ENCODE measurements at places on chromosomes 2 and 18.

GRCh38 chr2:64402876-64403275 lies 51.1 kb upstream of the LGALSL start:
- DNase-seq = no peak

GRCh38 chr2:17961789-17962188 lies 83.3 kb downstream of the KCNS3 start:
- DNase-seq = no peak

DNA sequence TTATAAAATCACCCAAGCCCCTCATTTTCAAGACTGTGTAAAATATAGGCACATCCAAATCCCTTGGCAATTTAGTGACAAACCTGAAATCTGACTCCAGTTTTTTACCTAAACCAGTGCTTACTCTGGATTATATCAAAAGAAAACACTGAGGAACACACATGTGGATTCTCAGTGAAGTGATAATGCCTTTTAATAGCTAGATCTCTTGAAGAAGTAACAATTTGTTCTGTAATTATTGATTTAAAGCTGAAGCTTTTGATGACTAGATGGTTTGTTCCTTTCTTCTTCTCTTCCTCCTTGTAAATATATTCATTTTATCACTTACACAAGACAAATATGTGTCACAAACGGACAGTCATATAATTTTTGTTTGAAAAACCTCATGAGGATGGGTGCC lies 894.6 kb downstream of the DCC start:
- no peak for DNase-seq

- DNase-seq = no peak
These were observed 23.9 kb downstream of the NOL10 start for GRCh38 chr2:10665833-10666232.

GRCh38 chr2:102606353-102606752 lies 13.0 kb upstream of the SLC9A2 start:
- no peak for DNase-seq

- DNase-seq = no peak
These were observed 25.5 kb upstream of the PPP1CB start for GRCh38 chr2:28726177-28726576.

GRCh38 chr2:170044751-170045478 lies 133.0 kb upstream of the MYO3B start:
- DNase-seq = no peak

DNA sequence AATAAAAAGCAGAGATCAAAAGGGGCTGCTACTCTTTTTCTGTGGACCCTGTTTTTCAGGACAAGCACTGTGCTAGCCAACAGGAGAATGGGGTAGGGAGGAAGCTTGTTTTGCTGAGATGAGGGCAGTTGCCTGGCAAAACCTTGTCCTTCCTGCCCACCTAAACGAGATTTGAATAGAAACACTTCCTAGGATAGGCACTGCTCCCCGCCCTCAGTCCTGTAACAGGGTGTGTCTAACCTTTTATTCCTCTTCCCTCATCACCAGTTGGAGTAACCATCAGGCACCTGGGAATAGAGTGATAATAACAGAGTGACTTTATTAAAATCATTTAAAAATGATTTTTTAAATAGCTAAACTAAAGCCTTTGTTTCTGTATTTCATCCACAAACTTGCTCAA lies 368.8 kb downstream of the LNPK start:
- no peak for DNase-seq

GRCh38 chr2:61645911-61646310 lies 107.8 kb upstream of the XPO1 start:
- DNase-seq = no peak

- no peak for DNase-seq
These were observed 94.8 kb upstream of the CXCR4 start for GRCh38 chr2:136212426-136213378.

DNA sequence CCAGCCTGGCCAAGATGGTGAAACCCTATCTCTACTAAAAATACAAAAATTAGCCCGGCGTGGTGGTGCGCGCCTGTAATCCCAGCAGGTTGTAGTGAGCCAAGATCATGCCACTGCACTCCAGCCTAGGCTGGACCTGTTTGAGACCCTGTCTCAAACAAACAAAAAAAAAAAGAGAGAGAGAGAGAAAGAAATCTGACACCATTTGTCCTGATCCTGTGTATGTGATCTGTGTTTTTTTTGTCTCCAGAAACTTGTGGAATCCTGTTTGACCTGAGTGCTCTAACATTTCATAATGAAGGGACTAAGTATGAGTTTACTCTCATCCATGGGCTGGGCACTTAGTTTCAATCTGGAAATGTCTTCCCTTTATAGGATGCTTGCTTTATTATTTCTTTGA lies 6.4 kb upstream of the ITPRIPL1 start:
- DNase-seq = no peak

DNA sequence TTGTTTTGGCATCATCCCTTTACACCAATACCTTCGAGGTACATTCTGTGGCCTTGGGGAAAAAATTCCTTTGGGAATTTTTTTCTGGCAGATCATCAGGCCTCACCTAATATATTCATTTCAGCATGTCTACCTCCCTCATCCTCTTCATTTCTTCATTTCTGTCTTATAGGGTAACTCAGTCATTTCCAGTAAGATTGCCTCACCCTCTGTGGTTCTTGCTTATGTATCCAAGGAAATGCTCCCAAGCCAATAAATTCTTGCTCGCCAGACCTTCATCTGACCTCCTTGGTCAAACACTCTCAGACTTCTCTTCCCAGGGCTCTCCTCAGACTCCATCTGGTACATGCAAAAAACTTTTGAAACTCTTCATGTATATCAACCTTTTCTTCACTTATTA lies 265.6 kb downstream of the TMX3 start:
- no peak for DNase-seq

- DNase-seq = no peak
These were observed 52.7 kb upstream of the LDLRAD4 start for GRCh38 chr18:13165636-13166423.

GRCh38 chr2:240917684-240918257 lies 11.6 kb downstream of the CROCC2 start:
- no peak for DNase-seq

GRCh38 chr2:196247114-196247975 lies 76.0 kb upstream of the STK17B start:
- DNase-seq = no peak

DNA sequence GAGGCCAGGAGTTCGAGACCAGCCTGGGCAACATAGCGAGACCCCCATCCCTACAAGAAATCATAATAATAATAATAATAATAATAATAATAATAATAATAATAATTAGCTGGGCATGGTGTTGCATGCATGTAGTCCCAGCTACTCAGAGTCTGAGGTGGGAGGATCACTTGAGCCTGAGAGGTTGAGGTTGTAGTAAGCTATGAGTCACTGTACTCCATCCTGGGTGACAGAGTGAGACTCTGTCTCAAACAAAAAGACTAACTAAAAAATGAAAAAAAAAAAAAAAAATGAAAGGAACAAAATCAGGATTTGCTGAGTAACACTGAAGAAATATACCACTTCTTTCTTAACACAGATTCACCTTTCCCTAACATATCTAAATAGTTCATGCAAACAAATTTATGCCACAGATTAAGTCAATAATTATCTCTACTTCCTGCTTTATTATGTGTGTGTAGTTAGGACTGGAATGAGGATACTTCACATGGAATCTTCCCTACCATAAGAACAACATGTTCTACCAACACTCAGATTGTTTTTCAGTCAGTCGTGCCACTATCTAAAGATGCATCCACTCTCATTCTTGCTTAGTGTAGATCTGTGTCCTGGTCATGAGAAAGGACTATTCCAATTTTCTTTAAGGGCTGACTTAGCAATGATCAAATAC lies 928.7 kb downstream of the SLC4A3 start:
- DNase-seq = no peak

DNA sequence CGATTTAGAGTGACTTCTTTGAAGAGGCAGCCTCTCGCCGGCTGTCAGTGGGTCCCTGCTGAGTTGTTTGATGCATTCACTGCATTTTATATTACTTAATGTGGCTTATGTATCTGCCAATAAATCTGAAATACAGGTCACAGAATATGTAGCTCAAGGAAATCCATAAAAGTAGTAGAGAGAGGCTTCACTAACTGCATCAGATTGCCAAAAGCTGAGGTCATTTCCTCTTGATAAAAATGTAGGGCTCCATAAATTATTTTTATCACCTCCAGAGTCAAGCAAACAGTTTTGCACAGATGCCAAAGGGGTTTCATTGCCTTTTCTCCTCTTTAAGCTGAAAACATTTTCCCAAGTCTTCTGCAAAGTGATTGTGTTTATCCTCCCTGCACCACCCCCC lies 36.5 kb upstream of the CCDC93 start:
- DNase-seq = no peak

DNA sequence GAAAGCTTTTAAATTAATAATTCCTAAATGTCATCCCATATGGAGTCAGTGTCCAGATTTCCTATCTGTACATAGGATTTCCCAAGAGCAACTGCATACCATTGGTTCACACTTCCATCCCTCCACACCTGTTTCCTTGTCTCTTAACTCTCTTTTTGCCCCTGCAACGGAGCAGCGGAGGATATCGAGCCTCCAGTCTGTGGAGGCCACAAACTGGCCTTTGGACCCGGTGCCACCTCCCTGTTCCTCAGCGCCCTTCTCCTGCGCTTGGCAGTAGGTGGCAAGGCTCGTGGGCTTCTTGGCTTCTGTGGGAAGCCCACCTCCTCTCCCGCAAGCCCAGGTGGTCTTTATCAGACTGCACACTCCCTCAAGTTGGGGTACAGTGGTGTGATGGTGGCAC lies 23.8 kb upstream of the STK25 start:
- no peak for DNase-seq

DNA sequence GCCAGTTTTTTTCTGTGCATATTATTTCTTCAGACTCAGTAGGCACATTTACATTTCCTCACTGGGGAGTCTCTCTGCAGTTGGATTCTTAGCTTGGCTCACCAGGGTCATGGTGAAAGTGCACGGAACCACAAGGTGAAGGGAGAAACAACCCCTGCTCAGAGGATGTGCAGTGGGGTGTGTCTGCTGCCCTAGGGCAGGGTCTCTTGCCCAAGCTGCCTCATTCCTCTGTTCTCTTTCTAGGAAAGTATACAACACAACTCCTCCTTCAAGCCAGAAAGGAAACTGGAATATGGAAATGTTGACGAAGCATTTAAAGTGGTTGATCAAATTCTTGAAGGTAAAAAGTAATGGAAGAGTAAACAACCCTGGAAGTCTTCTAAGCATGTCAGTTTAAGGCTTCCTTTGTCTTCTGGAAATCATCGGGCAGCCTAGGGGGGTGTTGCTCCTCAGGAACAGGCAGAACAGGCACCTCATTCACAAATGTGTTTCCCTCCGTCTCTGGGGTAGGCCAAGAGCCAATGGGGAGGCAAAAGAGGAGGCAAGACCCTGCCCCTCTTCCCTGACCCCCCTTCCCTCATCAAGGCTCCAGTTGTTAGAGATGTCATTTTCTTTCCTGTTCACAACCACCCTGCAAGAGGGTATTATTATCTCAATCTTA lies 41.4 kb downstream of the AOX1 start:
- DNase-seq = no peak

DNA sequence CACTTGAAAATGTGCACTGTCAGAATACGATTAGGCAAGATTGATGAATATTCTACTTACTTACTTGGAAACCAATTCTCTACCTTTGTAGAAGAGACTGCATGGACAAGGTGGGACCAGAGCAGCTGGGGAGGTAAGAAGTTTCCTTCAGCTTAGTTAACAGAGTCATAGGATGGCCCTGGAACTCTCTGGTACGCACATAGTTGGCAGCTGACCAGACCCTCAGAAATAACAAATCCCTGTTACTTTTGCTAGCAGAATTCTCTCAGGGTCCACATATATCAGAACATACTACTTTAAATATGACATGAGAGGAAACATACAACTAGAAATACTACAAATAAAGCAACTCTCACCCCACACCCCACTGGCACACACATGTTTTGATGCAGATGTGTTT lies 24.8 kb upstream of the STAT1 start:
- no peak for DNase-seq

GRCh38 chr2:172425336-172425735 lies 2.0 kb upstream of the ITGA6 start:
- no peak for DNase-seq

DNA sequence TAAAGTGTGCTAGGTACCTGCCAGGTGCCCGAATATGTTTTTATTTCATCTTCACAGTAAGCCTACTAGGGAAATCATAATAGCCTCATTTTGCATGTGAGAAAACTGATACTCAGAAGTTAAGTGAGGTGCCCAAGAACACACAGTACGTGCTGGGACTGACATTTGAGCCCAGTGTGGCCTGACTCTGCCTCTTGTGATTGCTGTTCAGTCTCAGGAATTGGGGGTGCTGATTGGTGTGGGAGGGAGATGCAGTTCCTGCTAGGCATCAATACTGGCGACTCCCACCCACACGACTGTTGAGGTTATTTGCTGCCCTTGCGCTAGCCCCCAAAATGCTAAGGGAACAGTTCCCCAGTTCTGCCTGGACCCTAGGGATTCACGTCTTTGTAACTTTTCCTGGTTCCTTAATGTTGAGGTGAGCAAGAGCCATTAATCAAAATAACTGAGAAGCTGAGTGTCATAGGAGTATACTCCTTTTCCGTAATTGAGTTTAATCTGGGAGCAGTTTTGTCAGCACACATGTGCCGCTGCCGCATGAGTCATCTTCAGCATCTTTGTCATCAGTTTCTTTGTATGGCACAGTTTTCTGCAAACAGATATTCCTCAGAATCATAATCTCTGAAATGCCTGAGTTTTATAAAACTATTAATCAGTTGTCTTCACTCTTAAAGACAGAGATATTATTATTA lies 120.7 kb downstream of the NCK2 start:
- no peak for DNase-seq

- no peak for DNase-seq
These were observed 123.5 kb downstream of the MBD2 start for GRCh38 chr18:54100920-54101470.

- no peak for DNase-seq
These were observed 449.6 kb downstream of the TNS1 start for GRCh38 chr2:217553202-217553601.

DNA sequence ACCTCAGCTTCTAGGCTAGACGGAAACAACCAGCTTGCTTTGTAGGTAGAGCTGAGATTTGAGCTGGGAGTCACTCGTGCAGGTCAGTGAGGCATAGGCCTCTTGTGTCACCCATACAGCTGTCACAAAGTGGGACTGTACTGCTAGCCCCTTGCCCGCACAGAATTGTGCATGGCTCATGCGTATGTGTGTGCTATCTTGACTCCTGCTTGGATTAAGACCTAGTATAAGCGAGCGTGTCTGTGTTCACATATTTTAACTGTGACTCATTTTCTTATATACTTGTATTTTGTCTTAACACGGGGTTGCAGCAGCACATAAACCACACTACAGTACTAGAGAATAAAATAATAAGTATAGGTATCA lies 20.1 kb downstream of the CEP68 start:
- DNase-seq = no peak

GRCh38 chr2:119827866-119828507 lies 68.3 kb downstream of the PTPN4 start:
- DNase-seq = no peak

GRCh38 chr2:238938401-238939055 lies 90.6 kb downstream of the TWIST2 start:
- DNase-seq = no peak

DNA sequence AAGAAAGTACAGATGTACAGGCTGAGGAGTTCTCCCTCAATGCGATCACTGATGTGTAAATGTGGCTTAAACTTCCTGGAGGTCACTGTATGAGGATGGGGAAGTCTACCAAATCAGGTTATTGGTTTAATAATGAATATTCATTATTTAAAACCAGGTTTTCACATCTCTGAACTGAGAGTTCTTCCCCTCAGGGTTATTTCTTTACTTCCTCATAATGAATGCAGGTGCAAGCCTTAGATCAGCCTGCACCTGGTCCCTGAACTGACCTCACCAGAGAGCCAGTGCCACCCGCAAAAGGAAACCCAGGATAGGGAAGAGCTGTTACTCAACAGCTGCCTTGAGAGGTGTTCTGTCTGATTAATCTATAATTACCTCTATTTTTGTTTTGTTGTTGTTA lies 369.0 kb downstream of the EPHA4 start:
- DNase-seq = no peak
